RKO (cell line): ENCODE measurements at places on chromosomes 12 and 14.

DNA sequence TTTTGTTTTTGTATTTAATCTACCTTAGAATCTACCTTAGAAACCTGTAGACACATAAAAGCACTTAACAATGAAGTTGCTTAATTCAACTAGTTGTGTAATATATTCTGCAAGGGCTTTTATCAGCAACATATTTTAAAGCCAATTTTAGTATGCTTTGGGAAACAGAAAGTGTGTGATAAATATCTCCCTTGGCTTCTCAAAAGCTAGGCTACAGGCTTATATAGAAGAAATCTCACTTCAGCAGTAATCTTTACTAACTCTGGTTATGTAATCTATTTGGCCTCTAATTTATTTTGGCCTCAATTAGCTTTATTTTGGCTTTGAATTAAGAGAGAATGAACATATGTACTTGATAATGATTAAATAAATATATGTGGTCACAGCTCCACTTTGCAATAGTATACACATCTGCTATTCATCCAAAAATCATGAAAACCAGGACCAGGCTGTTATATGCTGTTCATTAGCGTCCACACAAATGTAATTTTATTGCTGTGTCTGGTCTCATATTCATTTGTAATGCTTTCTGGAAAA lies 37.2 kb downstream of the LRP6 start:
- no peak for DNase-seq

DNA sequence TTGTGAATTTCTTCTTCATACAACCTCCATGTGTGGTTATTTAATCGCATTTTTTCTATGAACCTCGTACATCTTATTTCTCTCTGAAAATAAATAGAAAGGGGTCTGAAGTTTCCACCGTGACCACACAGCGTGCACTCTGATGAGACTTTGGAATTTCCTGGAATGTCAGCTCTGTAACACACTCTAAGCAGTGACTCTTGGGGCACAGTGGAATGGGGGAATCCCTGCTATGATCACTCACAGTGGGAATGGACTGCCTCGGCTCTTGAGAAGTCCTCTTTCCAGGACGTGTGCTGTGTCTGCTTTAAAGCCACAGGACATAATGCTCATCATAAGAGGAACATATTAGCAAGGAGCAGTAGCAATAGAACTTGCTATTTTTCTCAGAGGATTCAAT lies 416.2 kb downstream of the EGLN3 start:
- no peak for DNase-seq

GRCh38 chr12:118325081-118325480 lies 47.6 kb downstream of the TAOK3 start:
- DNase-seq = no peak

GRCh38 chr12:54017027-54017788 lies 8.4 kb downstream of the HOXC8 start:
- peak; percentile 75 for DNase-seq

- no peak for DNase-seq
Observed at GRCh38 chr14:79629411-79630287, 581.7 kb downstream of the DIO2 start.

- no peak for DNase-seq
Observed at GRCh38 chr12:29281371-29282005, 99.5 kb downstream of the ERGIC2 start.

DNA sequence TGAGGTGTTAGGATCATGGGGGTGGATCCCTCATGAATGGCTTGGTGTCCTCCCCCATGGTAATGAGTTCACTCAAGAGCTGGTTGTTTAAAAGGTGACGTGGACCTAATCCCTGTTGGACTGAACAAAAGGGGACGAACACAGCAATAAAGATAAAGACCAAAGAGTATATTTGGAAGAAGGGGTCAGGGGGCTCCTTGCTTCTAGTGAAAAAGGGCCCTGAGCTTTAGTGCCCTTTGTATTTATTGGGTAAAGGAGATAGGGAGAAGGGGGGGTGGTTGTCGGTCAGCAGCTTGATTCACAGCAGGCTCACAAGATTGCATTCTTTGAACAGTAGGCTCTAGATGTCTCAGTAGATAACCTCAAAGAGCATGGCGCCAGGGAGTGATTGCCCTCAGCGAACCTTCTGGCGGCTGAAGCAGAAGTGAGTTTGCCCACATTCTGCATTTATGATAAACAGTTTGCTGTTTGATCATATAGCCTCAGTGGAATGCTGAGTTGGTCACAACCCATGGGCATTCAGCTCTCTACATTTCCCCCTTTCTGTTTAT lies 25.9 kb upstream of the MAPKAPK5 start:
- no peak for DNase-seq

DNA sequence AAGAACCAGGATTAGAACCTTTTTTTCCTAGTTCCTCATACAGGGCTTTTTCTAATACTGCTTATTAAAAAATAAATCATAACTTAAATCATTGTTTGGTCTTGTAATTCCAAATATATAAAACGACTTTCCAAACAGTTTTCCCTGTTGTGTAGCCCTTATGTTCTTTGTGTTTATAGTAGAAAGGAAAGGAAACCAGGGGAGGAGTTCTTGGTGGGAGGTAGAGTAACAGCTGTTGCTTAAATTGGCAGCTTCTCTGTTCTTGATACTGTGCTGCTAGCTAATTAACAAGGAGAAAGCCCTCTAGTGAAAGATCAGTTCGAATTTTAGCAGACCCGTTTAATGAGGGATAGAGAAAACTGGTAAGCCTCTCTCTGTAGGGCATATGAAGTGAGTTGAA lies 15.0 kb downstream of the SRP54 start:
- no peak for DNase-seq

DNA sequence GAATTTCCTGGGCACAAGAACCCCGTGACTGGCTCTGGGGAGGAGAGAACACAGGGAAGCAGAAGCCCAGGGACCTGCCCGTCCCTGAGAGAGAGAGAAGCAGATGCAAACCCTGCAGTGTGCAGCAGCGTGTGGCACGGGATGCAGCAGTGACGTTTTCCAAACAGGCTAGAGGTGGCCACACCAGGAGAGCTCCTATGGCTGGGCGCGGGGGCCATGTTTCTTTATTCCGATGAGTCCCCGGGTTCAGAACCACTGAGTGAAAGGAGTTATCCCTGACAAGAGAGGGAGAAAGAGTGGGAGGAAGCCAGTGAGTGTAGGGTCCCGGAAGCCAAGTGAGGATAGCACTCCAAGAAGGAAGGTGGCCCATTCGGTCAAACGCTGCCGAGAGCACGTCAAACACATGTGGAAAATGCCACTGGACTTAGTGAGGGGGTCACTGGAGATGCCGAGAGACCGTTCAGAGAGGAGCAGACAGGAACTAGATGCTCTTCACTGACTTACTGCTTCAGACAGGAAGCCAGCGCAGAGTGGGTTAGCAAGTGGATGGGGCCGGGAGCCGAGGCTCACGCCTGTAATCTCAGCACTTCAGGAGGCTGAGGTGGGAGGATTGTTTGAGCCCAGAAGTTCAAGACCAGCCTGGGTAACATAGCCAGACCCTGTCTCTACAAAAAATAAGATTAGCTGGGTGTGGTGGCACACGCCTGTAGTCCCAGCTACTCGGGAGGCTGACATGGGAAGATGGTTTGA lies 123.0 kb downstream of the BCL11B start:
- DNase-seq = no peak

DNA sequence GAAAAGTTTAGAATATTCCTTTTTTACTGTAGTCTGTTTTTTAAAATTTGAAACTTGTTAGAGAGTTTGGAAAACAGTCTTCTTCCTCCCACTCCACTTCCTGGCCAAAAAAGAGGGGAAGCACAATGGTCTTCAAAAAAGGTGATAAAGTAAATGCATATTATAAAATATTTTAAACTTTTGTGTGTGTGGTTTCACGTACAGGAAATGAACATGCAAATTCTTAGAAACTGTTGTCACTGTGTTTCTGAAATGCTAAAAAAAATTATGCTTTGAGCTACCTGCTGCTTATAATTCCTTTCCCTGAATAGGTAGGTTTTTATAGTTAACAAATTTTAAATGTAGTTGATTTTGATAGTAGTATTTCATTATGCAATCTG lies 2.9 kb downstream of the FGFR1OP2 start:
- DNase-seq = no peak

GRCh38 chr14:78524766-78525165 lies 354.6 kb downstream of the NRXN3 start:
- DNase-seq = no peak

DNA sequence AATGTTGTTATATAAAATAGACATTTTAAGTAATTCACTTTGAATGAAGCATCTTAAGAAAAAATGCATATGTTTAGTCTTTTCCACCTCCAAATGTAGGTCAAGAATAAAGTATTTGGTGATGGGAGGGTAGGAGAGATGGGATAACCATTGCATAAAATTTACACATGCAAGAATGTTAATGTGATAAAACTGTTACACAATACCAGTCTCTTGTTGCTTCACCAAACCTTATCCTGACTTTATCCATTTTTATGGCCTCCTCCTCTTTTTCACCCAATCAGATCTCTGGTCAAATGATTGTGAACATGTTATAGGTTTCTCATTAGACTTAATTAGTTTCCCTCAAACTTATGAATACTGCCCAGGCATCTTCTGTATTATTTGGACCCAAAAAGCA lies 994.5 kb upstream of the FLRT2 start:
- no peak for DNase-seq

- DNase-seq = no peak
Observed at GRCh38 chr12:49917166-49917787, 13.6 kb upstream of the FAIM2 start.

DNA sequence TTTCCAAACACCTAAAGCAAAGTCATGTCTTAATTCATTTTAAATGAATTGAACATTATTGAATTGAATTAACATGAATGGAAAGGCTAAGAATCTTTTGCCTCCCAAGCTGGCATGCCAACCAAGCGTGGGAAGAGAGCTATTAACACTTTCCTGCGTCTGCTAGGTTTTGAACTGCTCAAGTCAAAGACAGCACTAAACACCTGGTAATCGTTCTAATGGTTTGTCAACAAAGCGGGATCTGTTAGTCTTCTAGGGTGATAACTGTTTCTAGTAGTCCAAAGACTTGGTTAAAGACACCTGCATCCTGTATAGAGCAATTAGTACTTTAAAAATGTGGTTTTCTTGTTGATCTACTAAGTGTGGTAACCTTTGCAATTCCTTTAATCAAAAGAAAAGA lies 164.2 kb upstream of the HMGA2 start:
- DNase-seq = no peak

GRCh38 chr12:51592034-51592705 lies 1.1 kb downstream of the SCN8A start:
- no peak for DNase-seq

DNA sequence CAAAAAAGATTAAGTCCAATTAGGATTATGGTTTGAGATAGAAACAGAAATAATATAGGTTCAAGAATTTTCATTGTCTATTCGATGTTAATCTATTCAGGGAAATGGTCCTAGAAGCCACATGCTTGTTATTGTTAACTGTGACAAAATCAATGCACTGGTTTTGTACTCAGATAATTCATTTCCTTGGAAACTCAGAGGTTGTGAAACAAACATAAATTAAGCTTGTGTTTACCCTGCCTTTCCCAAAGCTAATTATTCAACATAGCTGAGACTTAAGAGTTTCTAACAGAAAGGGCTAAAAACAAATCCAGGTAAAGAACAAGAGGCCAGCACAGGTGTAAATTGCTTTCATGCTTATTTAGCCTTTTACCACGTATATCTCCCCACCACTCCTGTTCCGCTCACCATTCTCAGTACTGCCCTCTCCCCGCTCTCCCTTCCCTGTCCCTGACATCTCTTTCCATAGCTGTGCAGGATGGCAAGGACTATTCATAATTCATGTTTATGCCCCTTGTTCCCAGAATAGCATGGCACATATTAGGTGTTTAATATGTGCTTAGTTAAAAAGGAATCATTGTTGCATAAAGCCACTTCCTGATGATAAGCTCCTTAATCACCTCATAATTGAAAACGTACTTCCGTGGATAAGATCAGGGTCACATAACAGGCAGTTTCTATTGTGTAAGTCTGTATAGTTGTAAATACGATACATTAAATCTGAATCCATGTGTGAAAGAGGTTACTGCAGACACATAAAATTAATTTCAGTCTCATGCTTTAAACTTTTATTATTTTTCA lies 131.8 kb upstream of the USP15 start:
- no peak for DNase-seq

- DNase-seq = no peak
Observed at GRCh38 chr14:75917946-75918335, 63.9 kb downstream of the TGFB3 start.

DNA sequence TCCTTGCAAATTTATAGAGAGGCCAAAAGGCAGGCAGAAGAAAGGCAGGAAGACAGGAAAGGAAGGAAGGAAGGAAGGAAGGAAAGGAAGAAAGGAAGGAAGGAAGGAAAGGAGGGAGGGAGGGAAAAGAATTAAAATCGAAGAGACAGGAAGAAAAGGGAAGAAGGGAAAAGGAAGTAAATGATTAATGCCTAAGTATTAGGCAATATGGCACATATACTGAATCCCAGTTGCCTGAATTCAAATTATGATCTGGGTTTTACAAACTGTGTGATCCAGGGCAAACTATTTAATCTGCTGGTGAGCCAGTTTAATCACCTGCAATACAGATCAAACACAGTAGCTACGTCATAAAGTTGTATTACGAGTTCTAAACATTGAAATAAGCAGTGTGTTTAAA lies 983.6 kb downstream of the FLRT2 start:
- DNase-seq = no peak

DNA sequence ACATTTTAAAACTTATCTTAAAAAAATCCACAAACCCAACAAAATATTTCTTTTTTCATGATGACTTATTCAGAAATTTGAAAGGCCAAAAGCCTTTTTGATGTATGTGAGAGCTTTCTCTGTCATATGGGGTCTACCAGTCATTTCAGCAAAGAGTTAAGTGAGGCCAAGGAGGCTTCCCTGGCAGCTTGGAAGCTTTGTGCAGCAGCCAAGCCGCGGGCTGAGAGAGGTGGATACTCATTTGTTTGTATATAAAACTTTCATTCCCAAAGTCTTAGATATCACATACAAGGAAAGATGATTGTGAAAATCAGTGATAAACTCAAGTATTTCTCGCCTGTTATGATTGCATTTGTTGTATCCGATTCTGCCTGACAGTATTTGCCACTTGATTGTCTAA lies 48.5 kb upstream of the RNU6-8 start:
- DNase-seq = no peak

GRCh38 chr14:70257526-70257925 lies 68.8 kb upstream of the SLC8A3 start:
- DNase-seq = peak; percentile 16

- DNase-seq = peak; percentile 75
Observed at GRCh38 chr12:100267603-100268281, 765 bp downstream of the SCYL2 start.

DNA sequence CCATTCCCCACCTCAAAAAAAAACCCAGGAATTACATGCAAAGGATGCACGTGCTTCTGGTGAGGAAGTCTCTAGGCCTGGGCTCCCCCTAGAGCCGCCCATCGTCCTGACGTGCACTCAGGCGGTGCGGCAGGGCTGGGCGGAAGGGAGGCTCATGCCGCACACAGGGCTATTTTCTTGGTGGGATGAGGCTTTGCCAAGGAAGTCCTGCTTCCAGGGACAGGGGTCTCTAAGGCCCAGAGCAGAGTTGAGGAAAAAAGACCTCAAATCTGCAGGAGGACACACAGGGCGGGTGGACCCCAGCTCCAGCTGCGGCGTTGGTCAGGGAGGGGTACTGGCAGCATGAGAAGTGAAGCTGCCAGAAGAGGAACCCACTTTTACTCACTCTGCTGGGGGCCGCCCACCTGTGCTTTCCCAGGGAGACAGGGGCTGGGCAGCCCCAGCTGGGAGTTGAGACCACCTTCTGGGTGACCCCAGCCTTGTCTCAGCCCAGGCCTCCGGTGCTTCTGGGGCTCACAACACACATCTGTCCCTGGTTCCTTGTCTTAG lies 4.2 kb downstream of the RHOF start:
- no peak for DNase-seq
